ENCODE measurements at places on chromosomes 1 and 21. TPM values are rescaled to one million over a fixed set of nuclear protein-coding genes. Genes with fewer than 3 reads are reported as not detected.

- no peak for DNase-seq
- no peaks in the 10 kb centered on the region for H3K27me3 ChIP-seq
- H3K4me1 ChIP-seq: no peaks in the 10 kb centered on the region
- H3K27ac ChIP-seq: no peak overlapping the region
- no peaks in the 10 kb centered on the region for H3K36me3 ChIP-seq
Observed at GRCh38 chr1:172778456-172779455, 119.9 kb downstream of the FASLG start.

DNA sequence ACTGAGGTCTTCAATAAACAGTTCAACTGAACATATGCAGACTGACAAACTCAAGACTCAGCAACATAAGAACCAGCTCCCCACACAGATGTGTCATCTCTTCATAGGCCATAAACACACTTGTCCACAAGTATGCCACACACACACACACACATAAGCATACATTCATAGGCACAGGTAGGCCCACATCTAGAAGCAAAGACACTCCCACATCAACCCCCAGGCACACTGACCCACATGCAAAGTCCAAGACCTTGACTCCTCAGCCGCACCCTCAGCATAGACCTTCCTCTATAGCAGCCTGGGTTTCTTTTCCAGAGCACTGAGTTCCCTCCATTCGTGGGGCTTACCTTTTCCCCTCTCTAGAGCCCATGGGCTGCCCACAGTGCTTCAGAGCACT lies 1.4 kb downstream of the LAD1 start:
- H3K27ac ChIP-seq: peak overlapping the region; percentile 73
- peak overlapping the region; percentile 79 for H3K4me3 ChIP-seq
- peaks cover 48% of the 10 kb centered on the region for H3K4me1 ChIP-seq
- no peaks in the 10 kb centered on the region for H3K27me3 ChIP-seq
- DNase-seq: no peak
- H3K36me3 ChIP-seq: peaks cover 3% of the 10 kb centered on the region

DNA sequence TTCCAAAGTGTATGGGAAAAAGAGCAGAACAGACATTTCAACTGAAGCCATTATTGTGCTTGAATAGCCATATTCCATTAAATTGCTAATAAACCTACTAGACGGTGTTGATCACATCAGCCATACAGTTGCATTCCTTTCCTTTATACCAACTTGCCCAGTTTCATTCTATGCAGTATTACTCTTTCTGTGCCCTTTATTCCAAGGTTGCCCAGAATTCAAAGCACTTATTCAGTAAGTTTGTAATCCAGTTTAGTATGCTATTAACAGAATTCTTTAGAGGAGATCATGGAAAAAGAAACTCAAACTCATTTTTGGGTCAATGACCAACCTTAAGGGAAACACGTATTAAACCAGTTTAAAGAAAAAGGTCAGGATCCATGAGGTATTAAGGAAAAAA lies 89.5 kb downstream of the DDAH1 start:
- no peak overlapping the region for H3K27ac ChIP-seq
- no peak overlapping the region for H3K4me3 ChIP-seq
- no peak for DNase-seq
- H3K27me3 ChIP-seq: no peaks in the 10 kb centered on the region
- no peaks in the 10 kb centered on the region for H3K4me1 ChIP-seq

GRCh38 chr1:76005765-76006164 lies 68.8 kb upstream of the ST6GALNAC3 start:
- no peak for DNase-seq
- H3K36me3 ChIP-seq: no peaks in the 10 kb centered on the region
- no peaks in the 10 kb centered on the region for H3K27me3 ChIP-seq
- H3K27ac ChIP-seq: no peak overlapping the region
- no peak overlapping the region for H3K4me3 ChIP-seq

DNA sequence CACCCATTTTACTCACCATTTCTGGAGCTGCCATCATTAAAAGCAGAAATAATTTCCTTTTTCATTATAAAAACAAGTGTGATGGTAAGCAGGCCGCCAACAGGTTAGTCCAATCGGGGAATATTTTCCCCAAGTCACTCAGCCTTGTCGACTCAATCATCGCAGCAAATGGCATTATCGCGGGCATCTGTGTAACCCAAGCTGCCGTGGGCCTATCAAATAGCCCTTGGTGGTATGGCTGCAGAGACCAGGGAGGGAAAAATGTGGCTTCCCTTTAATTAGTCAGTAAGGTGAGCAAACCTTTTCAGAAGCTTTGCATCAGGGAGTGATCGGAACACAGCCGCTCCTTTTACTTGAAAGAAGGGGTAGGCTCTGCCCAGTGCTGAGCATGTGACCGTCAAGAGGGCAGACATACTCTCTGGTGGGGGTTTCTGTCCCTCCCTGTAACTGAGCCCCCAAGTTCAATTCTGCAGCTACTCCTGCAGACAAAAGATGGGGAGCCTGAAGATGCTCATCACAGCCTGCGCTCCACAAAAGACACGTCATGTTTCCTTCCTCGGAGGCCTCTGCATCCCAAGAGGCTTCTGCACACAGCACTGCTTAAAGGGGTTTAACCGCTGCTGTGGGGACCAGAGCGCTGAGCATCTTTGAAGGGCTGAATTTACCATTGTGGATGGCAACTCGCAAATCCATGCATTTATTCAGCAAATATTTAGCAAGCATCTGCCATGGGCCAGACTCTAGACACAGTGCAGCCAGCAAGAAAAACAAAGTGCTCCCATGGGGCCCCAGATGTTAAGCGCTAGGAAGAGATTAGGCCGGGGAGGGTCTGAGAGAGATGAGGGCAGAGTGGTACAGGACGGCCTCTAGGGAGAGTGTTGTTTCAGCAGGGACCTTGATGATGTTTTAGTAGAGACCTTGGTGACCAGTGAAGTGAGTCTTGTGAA lies 1.2 kb upstream of the TMPRSS3 start:
- H3K4me3 ChIP-seq: no peak overlapping the region
- H3K36me3 ChIP-seq: no peaks in the 10 kb centered on the region
- DNase-seq: no peak
- H3K4me1 ChIP-seq: no peaks in the 10 kb centered on the region
- no peaks in the 10 kb centered on the region for H3K27me3 ChIP-seq

The PACC1 gene
- total RNA-seq: 15.7 TPM

- no peaks in the 10 kb centered on the region for H3K27me3 ChIP-seq
- H3K27ac ChIP-seq: no peak overlapping the region
- no peaks in the 10 kb centered on the region for H3K36me3 ChIP-seq
- no peaks in the 10 kb centered on the region for H3K4me1 ChIP-seq
- no peak for DNase-seq
- H3K4me3 ChIP-seq: no peak overlapping the region
Observed at GRCh38 chr1:152367436-152367835, 7.6 kb upstream of the FLG2 start.

GRCh38 chr1:198660341-198661261 lies 21.8 kb downstream of the PTPRC start:
- H3K27ac ChIP-seq: no peak overlapping the region
- no peaks in the 10 kb centered on the region for H3K27me3 ChIP-seq
- DNase-seq: no peak

DNA sequence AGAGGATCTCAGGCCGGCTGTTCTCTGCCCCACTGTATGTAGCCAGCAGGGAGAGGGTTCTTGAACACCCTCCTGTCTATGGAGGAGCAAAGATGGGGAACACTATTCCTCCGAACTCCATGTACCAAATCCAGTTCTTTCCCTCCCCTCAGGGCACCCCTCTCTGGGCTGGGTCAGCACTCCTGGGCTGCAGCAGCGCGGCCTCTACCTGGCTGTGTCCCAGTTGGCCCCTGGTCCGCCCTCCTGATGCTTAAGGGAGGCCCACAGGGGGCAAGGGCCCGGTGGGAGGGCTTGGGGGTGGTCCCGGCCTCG lies 471 bp upstream of the ADPRS start:
- no peak for DNase-seq
- no peaks in the 10 kb centered on the region for H3K27me3 ChIP-seq
- H3K4me1 ChIP-seq: no peaks in the 10 kb centered on the region
- no peaks in the 10 kb centered on the region for H3K36me3 ChIP-seq

The DMBX1 gene
- not detected for total RNA-seq

The NBPF10 gene
- total RNA-seq: 2.3 TPM

DNA sequence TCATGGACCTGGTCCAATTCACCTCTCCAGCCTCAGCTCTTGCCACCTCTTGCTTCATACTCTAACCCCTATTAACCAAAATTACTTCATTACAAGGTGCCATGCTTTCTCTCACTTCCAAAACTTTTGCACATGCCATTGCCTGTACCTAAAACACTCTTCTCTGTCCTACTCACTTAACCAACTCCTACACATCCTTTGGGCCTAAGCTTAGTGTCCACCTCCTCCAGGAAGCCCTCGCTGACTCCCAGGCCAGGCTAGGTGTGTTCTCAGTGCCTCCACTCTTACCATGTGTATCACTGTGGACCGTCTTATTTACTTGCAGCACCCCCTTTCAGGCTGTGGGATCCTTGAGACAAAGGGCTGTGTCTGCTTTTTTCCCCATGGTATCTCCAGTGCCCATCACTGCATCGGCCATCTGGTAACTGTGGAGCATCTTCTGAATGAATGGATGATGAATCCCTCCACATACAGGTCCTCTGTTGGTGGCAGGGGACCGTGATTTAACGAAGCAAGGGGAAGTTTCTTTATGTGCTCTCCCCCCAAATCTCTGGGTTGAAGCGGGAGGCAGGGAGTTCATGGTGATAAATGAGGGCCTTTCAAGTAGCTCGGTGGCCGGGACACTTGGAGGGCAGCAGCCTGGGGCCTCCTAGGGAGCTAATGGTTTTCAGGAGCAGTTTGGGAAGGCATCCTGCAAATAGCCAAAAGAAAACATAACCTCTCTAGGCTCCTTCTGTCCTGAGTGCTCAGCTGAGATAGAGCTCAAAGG lies 111.9 kb downstream of the TRABD2B start:
- no peaks in the 10 kb centered on the region for H3K27me3 ChIP-seq
- no peaks in the 10 kb centered on the region for H3K36me3 ChIP-seq
- H3K4me1 ChIP-seq: no peaks in the 10 kb centered on the region
- no peak overlapping the region for H3K27ac ChIP-seq
- DNase-seq: no peak

DNA sequence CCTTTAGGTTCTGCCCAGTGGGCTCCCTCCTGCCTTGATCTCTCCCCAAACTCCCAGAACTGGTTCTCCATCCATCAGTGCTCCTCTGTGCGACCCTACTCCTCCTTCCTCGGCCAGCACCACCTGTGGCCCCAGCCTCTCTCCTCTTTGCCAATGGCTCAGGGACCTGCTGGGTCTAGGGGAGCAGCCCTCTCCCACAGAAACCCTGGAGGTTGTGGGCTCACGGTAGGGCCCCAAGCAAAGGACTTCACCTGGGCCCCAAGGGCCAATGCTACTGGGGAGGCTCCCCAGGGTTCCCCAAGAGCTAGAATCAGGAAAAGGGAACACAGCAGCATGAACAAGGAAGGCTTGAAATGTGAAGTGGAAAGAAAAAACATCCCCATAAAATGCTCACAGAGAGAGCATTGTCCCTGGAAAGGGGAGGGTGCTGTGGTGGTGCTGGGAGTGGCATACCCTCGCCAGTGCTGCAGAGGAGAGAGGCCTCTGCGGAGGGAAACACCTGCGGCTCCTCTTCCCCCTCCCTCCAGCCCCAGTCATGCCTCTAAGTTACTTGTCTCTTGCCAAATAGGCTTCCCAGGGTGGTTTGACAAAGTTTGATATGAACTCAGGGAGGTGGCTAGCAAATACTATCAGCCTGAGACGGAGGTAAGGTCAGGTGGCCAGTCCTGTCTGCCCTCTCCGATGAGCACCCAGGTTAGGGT lies 2.5 kb downstream of the TMEM63A start:
- no peaks in the 10 kb centered on the region for H3K36me3 ChIP-seq
- no peaks in the 10 kb centered on the region for H3K27me3 ChIP-seq
- no peak overlapping the region for H3K4me3 ChIP-seq
- H3K4me1 ChIP-seq: peaks cover 46% of the 10 kb centered on the region

The RPS8 gene
- 1,451 TPM for total RNA-seq

The CTSE gene
- total RNA-seq: 0.23 TPM

The FCAMR gene
- not detected for total RNA-seq

DNA sequence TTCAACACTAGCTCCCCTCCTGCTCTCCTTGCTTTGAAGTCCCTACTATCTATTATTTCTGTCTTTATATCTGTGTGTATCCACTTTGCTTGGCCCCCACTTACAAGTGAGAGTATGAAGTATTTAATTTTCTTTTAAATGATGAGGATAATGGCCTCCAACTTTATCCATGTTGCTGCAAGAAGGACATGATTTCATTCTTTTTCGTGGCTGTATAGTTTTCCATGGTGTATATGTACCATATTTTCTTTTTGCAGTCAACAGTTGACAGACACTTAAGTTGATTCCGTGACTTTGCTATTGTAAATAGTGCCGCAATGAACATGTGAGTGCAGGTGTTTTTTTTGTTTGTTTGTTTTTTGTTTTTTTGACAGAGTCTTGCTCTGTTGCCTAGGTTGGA lies 365.6 kb downstream of the ZP4 start:
- no peak for DNase-seq
- no peaks in the 10 kb centered on the region for H3K36me3 ChIP-seq
- H3K4me3 ChIP-seq: no peak overlapping the region
- no peaks in the 10 kb centered on the region for H3K4me1 ChIP-seq
- no peak overlapping the region for H3K27ac ChIP-seq

- no peak overlapping the region for H3K4me3 ChIP-seq
- H3K4me1 ChIP-seq: no peaks in the 10 kb centered on the region
Observed at GRCh38 chr1:112309499-112309898, 86.5 kb upstream of the CTTNBP2NL start.

The PTGS2 gene
- total RNA-seq: 24.2 TPM

DNA sequence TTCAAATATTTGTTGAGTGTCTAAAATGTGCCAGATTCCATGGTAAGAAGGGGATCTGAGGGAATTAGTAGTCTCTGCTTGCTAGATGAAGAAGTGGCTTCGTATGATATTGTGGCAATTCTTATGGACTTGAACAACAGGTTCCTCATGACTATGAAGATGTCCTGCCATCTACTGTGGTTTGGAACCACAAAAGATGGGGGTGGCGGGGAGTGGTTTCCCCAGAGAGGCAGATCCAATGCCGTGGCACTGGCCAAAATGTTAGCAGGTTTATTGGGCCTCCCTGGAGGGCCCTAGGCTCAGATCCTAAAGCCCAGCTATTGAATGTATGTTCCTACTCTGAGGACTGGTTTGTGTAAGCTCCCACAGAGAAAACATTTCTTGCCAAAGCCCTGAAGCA lies 120.8 kb downstream of the RGS2 start:
- no peak overlapping the region for H3K4me3 ChIP-seq
- H3K36me3 ChIP-seq: no peaks in the 10 kb centered on the region
- H3K27me3 ChIP-seq: no peaks in the 10 kb centered on the region
- no peak overlapping the region for H3K27ac ChIP-seq
- no peak for DNase-seq

- H3K27ac ChIP-seq: no peak overlapping the region
- DNase-seq: no peak
- no peaks in the 10 kb centered on the region for H3K27me3 ChIP-seq
- no peaks in the 10 kb centered on the region for H3K4me1 ChIP-seq
Observed at GRCh38 chr1:172863031-172863430, 187.7 kb downstream of the TNFSF18 start.

The PRMT2 gene
- 60.6 TPM for total RNA-seq

The FAM72C gene
- total RNA-seq: 0.46 TPM

GRCh38 chr1:34163792-34164731 lies 968 bp downstream of the CSMD2 start:
- DNase-seq: no peak
- H3K27ac ChIP-seq: no peak overlapping the region
- H3K36me3 ChIP-seq: no peaks in the 10 kb centered on the region

GRCh38 chr1:7847599-7847998 lies 5.3 kb downstream of the UTS2 start:
- H3K4me1 ChIP-seq: peaks cover 13% of the 10 kb centered on the region
- H3K27ac ChIP-seq: no peak overlapping the region
- no peaks in the 10 kb centered on the region for H3K36me3 ChIP-seq
- H3K27me3 ChIP-seq: no peaks in the 10 kb centered on the region
- DNase-seq: no peak
- no peak overlapping the region for H3K4me3 ChIP-seq

The UBXN10 gene
- total RNA-seq: 0.07 TPM
